GM10248 (cell line): ENCODE measurements at places on chromosomes 1 and 21.
A peak's percentile ranks its signal among the peaks of the same experiment; 100 is the strongest.

DNA sequence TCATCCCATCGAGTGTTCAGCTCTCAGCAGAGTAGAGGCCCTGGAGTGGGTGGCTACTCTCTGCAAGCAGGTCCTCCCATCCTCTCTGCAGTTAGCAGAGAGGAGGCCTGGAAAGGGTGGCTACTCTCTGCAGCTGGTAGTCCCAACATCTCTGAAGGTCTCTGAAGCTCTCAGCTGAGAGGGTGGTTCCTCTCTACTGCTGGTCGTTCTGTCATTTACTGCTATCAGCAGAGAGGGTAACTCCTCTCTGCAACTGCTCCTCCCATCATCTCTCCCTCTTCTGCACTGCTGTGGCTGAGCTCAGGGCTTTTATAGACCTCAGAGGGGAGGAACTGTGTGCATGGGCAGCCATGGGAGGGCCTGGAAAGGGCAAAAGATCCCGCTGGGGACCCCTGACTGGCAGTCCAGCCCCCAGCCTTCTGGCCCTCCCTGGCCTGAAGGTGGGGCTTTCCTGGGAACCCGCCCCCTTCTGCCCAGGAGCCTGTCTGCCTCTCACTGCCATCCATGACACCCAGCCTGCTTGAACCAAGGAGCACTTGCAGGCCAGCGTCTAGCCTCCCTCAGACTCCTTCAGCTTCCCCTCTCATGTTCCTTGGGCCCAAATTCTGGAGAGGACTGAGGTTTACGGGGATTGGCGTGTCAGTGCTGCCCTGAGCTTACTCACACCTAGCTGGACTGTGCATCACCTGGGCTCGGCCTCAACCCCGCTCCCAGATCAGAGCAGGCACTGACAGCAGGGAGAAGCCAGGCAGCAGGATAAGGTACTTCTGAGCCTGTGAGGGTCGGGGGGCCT lies 898.3 kb upstream of the NEGR1 start:
- no peak for DNase-seq

GRCh38 chr1:159993911-159994310 lies 37.9 kb downstream of the PIGM start:
- DNase-seq, result no peak

DNA sequence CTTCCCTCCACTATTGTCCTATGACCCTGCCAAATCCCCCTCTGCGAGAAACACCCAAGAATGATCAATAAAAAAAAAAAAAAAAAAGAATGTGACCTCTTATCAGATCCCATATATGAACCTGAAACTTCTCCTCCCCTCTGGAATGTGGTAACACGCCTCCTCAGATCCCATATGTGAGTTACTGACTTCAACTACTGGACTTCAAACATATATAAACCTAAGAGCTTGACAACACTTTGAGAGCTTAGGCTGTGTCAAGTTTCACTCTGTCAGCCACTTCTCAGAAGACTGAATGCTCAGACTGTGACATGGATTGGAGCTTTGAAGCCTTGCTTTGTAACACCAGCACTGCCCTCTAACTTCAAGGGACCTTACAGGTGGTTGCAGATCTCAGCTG lies 148.4 kb downstream of the COP1 start:
- no peak for DNase-seq

- no peak for DNase-seq
These were observed 51.5 kb upstream of the CNIH3 start for GRCh38 chr1:224564454-224565084.

GRCh38 chr21:32108566-32108965 lies 170.3 kb downstream of the MIS18A start:
- no peak for DNase-seq

DNA sequence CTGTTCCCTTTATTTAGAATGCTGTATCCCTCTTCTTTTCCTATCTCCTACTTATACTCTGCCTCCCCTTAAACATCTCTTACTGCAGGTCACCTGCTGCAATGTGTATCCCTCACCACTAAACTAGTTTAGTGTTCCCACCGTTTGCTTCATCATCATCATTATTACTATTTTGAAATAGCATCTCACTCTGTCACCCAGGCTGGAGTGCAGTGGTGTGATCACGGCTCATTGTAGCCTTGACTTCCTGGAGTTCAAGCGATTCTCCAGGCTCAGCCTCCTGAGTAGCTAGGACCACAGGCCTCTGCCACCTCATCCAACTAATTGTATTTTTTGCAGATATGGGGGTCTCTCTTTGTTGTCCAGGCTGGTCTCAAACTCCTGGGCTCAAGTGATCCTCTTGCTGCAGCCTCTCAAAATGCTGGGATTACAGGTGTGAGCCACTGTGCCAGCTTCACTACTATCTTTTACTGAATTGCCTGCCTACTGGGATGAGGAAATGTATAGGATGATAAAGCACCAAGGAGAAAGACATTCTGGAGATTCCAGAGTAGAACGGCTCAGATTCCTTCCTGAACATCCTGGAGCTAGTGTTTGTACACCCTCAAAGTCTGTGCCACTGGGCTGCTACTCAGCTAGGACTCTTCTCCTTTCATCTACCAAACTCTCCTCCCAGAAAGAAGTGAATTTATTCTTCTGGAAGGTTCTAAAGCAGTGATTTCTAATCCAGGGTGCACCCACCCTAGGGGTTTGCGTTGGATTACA lies 8.6 kb upstream of the IFNAR1 start:
- DNase-seq, result no peak

DNA sequence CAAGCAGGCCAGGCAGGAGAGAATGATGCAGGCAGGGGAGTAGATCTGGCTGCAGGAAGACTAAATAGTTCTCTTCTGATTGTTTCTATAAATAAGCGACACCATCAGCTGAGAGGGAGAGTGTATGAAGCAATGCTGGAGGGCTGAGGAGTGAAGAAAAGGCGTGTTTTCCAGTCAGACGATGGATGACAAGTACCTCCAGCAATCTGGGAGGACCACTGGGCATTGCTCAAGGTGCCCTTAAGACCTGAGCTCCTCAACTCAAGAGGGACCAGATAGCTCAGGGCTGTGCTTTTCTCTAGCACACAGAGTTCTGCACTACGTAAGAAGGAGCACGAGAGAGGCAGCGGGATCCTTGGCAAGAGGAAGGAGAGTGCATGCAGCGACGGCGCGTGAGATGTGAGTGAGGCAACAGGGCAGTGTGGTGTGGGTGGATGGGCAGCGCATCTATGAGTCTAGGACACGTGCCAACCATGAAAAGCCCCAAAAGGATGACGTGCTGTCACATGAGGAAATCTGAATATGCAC lies 36.0 kb downstream of the PABPC4 start:
- peak; percentile 10 for DNase-seq

DNA sequence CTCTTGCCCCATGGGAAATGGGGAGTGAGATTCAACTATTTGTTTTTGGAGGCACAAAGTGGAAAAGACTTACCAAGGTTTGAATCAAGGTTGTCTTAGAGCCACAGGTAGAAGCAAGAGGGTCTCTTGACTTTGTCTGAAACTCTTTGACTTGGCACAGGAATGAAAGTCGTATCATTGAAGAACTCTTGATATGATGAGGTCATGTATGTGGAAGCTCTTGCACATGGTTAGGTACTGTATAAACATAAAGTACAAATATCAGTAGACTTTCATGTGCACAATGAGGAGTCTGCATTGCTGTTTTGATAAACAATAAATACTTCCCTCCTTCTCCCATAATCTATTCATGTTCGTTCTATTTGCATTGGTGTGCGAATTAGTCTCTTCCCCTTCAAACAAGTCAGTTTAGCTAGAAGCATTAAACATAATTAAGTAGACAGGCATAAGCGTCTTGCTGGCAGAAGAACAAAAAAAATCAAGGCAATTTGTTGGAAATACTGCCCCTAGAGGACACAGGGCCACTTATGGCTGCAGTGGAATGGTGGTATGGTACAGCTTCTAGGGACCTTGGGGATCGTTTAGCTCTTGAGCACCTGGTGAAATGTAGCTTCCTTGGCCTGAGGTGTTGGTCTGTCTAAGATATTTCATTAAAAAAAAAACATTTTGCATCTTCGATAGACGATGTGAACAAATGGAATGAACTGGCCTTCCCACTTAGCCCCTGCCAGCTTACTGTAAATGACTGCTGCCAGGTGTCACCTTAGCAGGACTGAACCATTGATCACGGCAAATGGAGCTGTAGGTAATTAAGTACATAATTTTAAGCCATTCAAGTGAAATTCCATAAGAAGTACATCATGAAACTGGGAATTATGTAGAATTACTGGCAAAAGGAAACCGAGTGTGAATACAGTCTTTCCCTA lies 218.0 kb upstream of the GALNT2 start:
- peak; percentile 33 for DNase-seq

DNA sequence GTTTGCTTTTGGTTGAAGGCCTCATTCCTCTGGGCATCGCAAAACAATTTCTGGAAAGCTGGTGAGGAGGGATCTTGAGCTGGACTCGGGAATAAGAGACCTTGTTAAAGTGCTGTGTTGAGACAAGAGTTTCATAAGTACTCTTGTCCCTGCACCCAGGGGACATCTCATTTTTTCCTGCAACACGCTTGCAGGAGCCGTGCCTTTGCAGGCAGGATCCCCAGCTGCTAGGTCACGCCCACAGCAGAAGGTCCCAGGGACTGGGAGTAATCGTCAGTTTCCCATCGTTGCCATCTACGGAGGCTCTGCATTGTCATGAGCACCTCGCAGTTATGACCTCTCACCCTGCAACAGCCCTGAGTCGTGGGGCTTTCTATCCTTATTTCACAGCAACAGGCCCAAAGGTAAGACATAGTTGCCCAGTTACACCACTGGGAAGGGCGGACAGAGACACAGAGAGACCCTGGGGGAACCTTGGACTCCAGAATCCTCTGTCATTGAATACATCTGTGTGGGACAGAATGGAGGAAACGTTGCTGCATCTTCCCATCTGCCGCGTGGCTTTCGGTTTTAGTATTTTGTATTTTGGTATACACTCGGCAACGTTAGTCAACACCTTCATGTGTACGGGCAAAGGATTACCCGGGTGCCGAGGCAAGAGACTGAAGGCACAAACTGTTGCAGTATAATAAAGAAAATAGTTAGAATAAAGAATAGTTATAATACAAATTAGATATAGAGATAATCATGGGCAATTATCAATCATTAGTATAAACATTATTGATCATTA lies 60.4 kb upstream of the DMRTB1 start:
- DNase-seq, result no peak

GRCh38 chr1:101013776-101014175 lies 11.8 kb downstream of the DPH5 start:
- no peak for DNase-seq

DNA sequence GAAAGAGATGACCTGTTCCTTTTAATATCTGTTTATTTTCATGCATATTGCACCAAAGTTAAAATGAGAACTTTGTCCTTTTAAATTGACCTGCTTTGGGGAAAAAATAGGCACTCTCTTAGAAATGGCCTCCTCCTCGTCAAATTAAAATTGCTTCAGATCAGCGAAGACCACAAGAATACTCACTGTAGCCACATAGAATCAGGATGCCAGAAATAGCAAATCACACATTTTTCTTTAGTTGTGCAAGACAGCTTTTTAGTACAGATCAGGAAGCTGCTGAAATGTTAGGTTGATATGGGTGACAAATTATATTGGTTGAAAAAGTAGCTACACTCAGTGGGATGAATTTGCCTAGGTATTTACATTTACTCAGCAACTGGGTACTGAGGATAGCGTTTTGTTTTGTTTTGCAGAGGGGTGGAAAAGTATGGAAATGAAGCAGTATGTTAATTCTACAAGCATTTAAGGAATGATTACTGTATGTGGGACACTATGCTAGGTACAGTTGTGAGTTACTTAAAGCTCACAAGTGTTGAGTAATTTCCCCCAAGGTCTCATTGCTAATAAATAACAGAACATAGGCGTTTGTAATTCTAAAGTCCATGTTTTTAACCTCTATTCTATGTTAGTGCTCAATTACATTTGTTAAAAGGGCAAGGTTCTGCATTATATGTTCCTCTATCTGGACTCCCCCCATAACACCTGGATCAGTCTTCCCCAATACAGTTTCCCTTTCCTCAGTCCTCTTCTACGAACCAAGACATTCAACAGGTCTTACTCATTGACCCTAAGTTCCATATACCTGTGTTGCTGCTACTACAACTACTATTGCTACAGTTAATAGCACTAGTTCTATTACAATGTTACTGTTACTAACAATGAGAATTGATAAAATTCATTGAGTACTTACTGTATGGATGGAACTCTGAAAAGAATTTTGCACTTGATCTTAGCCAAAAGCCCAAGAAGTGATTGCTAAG lies 99.4 kb upstream of the S1PR1 start:
- DNase-seq, result no peak

- DNase-seq, result no peak
These were observed 27.6 kb upstream of the RGL1 start for GRCh38 chr1:183777328-183777727.

- no peak for DNase-seq
These were observed 7.7 kb downstream of the AHDC1 start for GRCh38 chr1:27596261-27596660.

DNA sequence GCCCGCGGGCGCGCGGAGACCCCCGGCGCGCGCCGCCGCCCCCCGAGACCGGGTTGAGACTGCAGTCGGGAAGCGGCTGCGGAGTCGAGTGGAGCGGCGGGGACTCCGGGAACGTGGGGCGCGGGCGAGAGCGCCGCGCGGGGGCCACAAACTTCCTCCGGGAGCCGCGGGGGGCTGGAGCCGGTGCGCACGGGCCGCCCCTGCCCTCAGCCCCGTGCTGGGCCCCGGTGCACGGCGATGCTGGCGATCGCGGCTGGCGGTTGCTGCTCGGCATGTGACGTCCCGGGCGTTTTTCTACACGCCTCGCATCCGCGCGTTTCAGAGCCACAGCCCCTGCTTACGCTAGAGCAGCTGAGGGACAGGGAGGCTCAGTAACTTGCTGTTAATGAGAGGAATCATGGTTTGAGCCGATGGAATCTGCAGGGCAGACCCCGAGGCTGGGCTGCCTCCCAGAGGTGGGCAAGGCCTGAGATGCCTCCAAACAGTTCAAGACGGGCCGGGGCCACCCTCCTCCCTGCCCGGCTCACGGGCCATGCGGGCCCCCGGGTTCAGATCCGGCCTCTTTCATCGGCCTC lies 520 bp downstream of the TMEM201 start:
- DNase-seq, result no peak

GRCh38 chr1:40599926-40600325 lies 65.6 kb downstream of the RIMS3 start:
- DNase-seq, result no peak

- no peak for DNase-seq
These were observed 1.8 kb upstream of the EXTL1 start for GRCh38 chr1:26019641-26020315.

- DNase-seq, result no peak
These were observed 703 bp downstream of the ERI3 start for GRCh38 chr1:44354268-44354839.

DNA sequence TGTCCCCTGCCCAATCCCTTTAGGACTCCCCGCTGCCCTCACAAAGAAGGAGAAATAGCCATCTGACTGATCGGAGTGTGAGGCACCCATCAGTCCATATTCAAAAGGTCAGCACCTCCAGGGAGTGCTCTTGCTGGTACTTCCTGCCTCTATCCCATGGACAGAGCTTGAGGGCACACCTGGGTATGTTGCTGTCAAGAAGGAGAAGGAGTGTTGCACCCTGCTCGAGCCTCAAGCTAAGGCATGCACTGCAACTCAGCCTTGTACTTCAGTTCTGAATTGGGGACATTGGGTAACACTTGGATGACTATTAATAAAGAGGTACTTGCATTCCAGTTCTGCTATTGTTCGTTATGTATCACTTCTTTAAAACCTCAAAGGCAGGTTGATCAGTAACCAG lies 190.3 kb upstream of the ZC3H12A start:
- DNase-seq, result no peak

- no peak for DNase-seq
These were observed 325.2 kb upstream of the NRIP1 start for GRCh38 chr21:15390049-15390448.

GRCh38 chr1:10677491-10678391 lies 118.7 kb downstream of the CASZ1 start:
- DNase-seq, result no peak

GRCh38 chr1:17865912-17866739 lies 111.0 kb downstream of the ACTL8 start:
- DNase-seq, result no peak
